MM.1S (cell line): ENCODE measurements at places on chromosomes 3 and 15.

DNA sequence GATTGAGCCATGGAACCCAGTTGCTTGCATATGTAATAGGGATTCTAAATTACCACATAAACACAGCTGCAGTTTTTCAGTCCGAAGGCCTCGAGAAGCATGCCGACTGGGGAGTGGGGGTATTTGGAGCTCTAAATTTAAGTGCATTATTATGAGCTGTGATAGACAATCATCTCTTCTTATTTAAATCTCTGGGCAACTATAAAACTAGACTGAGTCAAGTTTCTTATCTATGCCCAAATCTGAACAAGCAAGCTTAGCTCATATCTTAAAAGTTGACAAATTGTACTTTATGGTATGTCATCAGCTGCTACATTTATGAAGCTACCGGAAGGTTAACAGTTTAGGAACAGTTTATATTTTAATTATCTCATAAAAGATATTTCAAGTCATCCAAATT is 19.5 kb upstream of the THRB start:
- no peak overlapping the region for H3K27ac ChIP-seq
- no peak for DNase-seq
- H3K4me1 ChIP-seq, result no peaks in the 10 kb centered on the region

DNA sequence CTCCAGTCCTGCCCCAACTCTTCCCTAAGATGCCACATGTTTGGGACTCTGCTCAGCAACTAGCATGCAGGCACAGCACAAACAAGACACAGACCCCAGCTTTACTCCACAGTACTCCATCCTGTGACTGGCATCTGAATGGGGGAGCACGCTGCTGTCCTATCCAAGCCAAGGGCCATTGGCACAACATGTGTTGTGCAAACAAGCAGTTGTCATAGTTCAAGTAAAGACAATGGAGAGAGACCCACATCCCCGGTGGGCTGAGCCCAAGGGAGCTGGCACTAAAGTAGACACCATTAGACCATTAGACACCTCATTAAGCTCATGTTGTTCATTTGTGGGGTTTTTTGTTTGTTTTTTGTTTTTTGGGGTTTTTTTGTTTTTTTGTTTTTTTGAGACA is 132.7 kb downstream of the CHSY1 start:
- no peak overlapping the region for H3K4me3 ChIP-seq
- H3K36me3 ChIP-seq, result no peaks in the 10 kb centered on the region
- H3K27me3 ChIP-seq, result no peaks in the 10 kb centered on the region
- no peak overlapping the region for H3K27ac ChIP-seq
- DNase-seq, result no peak

GRCh38 chr3:17905996-17906395 is 163.6 kb upstream of the TBC1D5 start:
- H3K27ac ChIP-seq, result no peak overlapping the region
- no peak for DNase-seq
- H3K27me3 ChIP-seq, result no peaks in the 10 kb centered on the region
- H3K4me1 ChIP-seq, result 0 out of 2 replicates have a peak, but pooled peaks cover 8% of the 10 kb centered on the region
- no peaks in the 10 kb centered on the region for H3K36me3 ChIP-seq
- H3K4me3 ChIP-seq, result no peak overlapping the region

DNA sequence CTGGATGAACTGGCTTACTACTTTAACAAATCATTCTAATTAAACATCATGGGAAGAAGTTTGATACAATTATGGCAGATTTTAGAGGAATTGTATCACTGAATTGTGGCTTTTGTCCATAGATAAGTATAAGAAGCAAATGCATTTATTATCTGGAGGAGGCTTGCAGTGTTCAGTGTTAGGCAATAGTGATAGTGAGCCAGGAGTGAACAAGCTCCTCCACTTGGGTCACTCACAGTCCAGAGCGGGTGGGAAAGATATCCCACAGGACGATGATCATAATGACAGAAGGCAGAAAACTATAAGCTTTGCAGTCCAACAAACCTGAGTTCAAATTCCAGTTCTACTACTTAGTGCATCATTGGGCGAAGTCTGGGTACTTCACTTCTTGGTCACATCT is 64.0 kb upstream of the VILL start:
- no peaks in the 10 kb centered on the region for H3K36me3 ChIP-seq
- H3K4me1 ChIP-seq, result no peaks in the 10 kb centered on the region
- H3K4me3 ChIP-seq, result no peak overlapping the region
- no peaks in the 10 kb centered on the region for H3K27me3 ChIP-seq

- H3K27ac ChIP-seq, result no peak overlapping the region
- no peaks in the 10 kb centered on the region for H3K27me3 ChIP-seq
- no peak overlapping the region for H3K4me3 ChIP-seq
These were observed 87.5 kb downstream of the MINAR1 start for GRCh38 chr15:79519628-79520027.

GRCh38 chr3:102169915-102170479 is 264.8 kb upstream of the ZPLD1 start:
- no peak overlapping the region for H3K4me3 ChIP-seq
- no peak for DNase-seq
- no peaks in the 10 kb centered on the region for H3K27me3 ChIP-seq

- no peak overlapping the region for H3K27ac ChIP-seq
- H3K36me3 ChIP-seq, result no peaks in the 10 kb centered on the region
- no peaks in the 10 kb centered on the region for H3K27me3 ChIP-seq
- no peak overlapping the region for H3K4me3 ChIP-seq
These were observed 83.7 kb downstream of the CMSS1 start for GRCh38 chr3:99901200-99901926.

DNA sequence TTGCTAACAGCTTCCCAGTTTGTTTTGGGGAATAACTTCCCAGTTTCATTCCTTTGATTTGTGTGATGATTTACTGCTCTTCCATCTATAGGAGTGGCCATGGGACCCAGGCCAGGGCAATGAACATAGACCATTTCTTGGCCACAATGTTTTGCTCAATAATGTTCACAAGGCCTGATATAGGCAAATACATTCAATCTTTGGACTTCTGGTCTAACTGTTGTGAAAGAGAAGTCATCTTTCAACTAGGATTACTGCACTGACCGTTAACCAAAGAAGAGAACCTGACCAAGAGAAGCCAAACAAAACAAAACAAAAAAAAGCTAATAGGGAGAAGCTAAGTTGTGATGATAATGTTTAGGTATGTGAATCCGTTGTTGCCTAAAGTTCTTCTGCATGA is 221.8 kb upstream of the SUCLG2 start:
- H3K27me3 ChIP-seq, result no peaks in the 10 kb centered on the region
- H3K27ac ChIP-seq, result no peak overlapping the region
- H3K36me3 ChIP-seq, result no peaks in the 10 kb centered on the region
- DNase-seq, result no peak
- H3K4me1 ChIP-seq, result no peaks in the 10 kb centered on the region

DNA sequence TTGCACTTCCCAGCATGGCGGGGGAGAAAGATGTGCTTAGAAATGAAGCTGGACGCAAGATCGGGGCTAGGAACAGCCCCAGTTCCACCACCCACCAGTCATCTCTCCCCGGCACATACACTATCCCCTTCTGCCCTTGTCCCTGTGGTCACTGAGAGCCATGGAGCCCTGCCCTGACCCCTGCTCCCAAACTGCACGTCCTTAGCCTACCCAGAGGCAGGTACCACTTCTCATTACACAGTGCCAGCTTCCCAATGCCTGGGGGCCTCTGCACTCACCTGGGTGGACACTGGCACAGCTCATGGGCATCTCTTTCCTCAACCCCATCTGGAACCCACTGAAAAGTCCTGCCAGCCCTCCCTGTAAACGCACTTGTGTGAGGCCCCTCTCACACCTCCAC is 139.3 kb upstream of the PRR20G start:
- no peak for DNase-seq
- no peak overlapping the region for H3K27ac ChIP-seq
- H3K4me1 ChIP-seq, result no peaks in the 10 kb centered on the region
- H3K27me3 ChIP-seq, result peaks cover 59% of the 10 kb centered on the region

- H3K4me3 ChIP-seq, result no peak overlapping the region
- no peak for DNase-seq
- H3K36me3 ChIP-seq, result no peaks in the 10 kb centered on the region
- no peaks in the 10 kb centered on the region for H3K27me3 ChIP-seq
- no peak overlapping the region for H3K27ac ChIP-seq
- no peaks in the 10 kb centered on the region for H3K4me1 ChIP-seq
These were observed 58.5 kb upstream of the RAP2B start for GRCh38 chr3:153103406-153103945.

GRCh38 chr3:101077361-101078011 is 84.3 kb upstream of the ABI3BP start:
- H3K4me3 ChIP-seq, result no peak overlapping the region
- H3K4me1 ChIP-seq, result peaks cover 8% of the 10 kb centered on the region
- H3K27me3 ChIP-seq, result no peaks in the 10 kb centered on the region

GRCh38 chr3:7388026-7388425 is 527.1 kb downstream of the GRM7 start:
- H3K4me1 ChIP-seq, result no peaks in the 10 kb centered on the region
- H3K4me3 ChIP-seq, result no peak overlapping the region

- no peak overlapping the region for H3K27ac ChIP-seq
- DNase-seq, result no peak
- H3K27me3 ChIP-seq, result peaks cover 11% of the 10 kb centered on the region
- no peaks in the 10 kb centered on the region for H3K36me3 ChIP-seq
These were observed 975 bp upstream of the FOXP1 start for GRCh38 chr3:71584394-71585011.

GRCh38 chr3:47097864-47098263 is 66.0 kb downstream of the SETD2 start:
- H3K27ac ChIP-seq, result no peak overlapping the region
- DNase-seq, result no peak
- H3K36me3 ChIP-seq, result peaks cover 4% of the 10 kb centered on the region; the same call in 1 of the 2 replicates

DNA sequence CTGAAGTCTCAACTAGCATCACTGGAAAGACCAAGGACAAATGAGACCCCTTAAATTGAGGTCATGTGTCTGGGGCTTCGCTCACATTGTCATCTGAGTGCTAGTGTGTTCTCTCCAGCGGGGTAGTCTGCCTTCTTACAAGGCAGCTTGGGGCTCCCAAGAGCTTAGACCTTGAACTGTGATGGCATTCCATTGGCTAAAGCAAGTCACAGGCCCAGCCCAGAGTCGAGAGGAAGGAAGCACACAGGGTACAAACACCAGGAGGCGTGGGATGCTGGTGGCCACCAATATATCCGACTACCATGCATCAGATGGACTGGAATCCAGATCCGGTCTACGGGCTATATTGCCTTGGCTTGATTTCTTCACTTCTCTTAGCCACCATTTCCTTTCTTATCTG is 31.5 kb upstream of the DYNC1LI1 start:
- H3K27ac ChIP-seq, result no peak overlapping the region
- H3K4me3 ChIP-seq, result no peak overlapping the region
- H3K4me1 ChIP-seq, result no peaks in the 10 kb centered on the region
- DNase-seq, result no peak

- no peak overlapping the region for H3K4me3 ChIP-seq
- H3K27ac ChIP-seq, result peak overlapping the region; percentile 0; the same call in 1 of the 2 replicates
- no peak for DNase-seq
- no peaks in the 10 kb centered on the region for H3K36me3 ChIP-seq
- H3K4me1 ChIP-seq, result peaks cover 5% of the 10 kb centered on the region
These were observed 934.9 kb downstream of the VGLL3 start for GRCh38 chr3:86056032-86056431.

DNA sequence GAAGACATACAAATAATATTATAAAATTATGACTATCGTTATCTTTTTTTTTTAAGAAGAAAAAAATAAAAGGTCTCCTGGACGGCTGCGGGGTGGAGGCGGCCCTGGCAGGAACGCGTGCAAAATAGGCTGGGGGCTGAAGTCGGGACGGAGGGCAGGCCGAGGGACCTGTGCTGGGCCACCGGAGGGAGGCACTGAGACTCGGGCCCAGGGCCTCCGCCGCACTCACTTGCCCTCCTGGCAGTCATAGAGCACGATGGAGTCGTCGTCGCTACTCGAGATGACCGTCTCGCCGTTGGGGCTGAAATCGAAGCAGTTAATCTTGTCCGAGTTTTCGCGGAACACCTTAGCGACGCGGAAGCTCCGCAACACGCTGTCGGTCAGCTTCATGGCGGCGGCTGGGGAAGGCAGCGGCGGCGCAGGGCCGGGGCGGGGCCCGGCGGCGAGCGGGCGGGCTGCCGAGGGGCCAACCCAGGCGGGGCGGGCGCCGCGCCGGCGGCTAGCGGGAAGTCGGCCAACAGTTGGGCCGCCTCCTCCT is 408 bp downstream of the WDR82 start:
- peak; percentile 63 for DNase-seq
- H3K27me3 ChIP-seq, result no peaks in the 10 kb centered on the region
- peak overlapping the region; percentile 61 for H3K4me3 ChIP-seq
- peaks cover 19% of the 10 kb centered on the region for H3K4me1 ChIP-seq

GRCh38 chr3:150656316-150656715 is 47.4 kb downstream of the ERICH6 start:
- no peak for DNase-seq
- H3K27ac ChIP-seq, result no peak overlapping the region
- no peaks in the 10 kb centered on the region for H3K36me3 ChIP-seq
- H3K4me3 ChIP-seq, result no peak overlapping the region
- no peaks in the 10 kb centered on the region for H3K4me1 ChIP-seq

- H3K27ac ChIP-seq, result no peak overlapping the region
- H3K4me3 ChIP-seq, result no peak overlapping the region
- no peaks in the 10 kb centered on the region for H3K36me3 ChIP-seq
- DNase-seq, result no peak
- H3K27me3 ChIP-seq, result no peaks in the 10 kb centered on the region
These were observed 198.0 kb upstream of the PFN2 start for GRCh38 chr3:150168698-150169097.
